ENCODE measurements at places on chromosomes 5 and 9. TPM values are rescaled to one million over a fixed set of nuclear protein-coding genes. Genes with fewer than 3 reads are reported as not detected.

SPAG8 gene
- total RNA-seq: 2.4 TPM

SLC34A3 gene
- not detected for total RNA-seq

DNA sequence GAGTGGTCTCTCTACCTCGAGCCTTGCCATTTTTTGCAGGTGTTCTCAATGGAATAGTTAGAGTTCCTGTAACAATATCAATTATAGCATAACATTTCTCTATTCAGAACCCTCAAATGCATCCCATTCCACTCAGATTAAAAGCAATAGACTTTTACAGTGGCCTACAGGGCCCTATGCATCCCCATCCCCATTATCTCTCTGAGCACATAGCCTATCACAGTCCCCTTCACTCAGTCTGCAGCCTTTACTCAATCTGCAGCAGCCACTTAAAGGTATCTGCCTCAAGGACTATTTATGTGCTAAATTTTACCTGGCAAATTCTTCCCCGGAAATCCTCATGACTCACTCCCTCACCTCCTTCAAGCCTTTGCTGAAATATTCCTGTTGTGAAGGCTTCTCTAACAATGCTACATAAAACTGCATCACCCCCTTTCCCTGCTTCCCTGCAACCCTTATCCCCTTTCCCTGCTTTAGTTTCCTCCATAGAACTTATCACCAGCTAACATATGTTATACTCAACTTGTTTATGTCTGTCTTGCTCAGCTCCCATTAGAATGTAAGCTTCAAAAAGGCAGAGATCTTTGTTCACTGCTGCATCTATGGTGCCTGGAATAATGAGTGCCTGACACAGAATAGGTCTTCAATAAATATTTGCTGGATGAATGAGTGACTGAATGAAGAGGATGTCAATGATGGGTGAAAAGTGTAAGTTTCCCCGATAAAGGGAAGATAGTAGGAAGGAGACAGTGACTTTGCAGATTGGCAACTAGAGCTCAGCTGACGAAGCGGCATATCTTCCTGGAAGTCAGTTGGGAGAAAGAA, 54.1 kb upstream of the ZNF366 start:
- DNase-seq: no peak

- DNase-seq: no peak
These were observed 206.1 kb upstream of the ZNF608 start for GRCh38 chr5:124952566-124952965.

CCDC112 gene
- total RNA-seq: 3.7 TPM

- DNase-seq: no peak
These were observed 4.1 kb downstream of the CDK7 start for GRCh38 chr5:69238760-69239251.

DNA sequence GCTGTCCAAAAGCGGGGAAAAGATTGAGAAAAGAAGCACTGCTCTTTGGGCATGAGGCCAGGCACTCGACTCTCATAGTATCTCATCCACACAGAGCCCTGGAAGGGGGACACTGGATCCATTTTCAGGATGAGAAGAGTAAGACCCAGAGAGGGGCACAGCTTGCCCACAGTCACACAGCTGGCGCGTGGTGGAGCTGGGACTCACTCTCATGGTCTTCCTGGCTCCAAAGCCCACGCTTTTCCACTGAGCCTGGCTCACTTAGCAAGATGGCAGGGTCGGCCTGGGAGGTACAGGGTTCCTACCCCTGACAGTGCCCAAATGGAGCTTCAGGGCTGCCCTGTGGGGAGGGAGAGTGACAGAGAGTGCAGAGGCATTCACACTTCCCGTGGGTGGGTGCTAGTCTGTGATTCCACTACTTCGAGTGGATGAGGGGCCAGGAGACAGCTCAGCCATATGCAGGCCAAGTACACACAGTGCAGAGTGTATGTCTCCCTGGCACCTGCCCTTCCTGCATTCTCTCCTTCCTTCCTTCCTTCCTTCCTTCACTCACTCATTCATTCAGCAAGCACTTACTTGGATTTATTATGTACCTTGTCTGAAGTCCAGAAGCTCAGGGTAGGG, 18.3 kb upstream of the IGFBPL1 start:
- DNase-seq: no peak

- DNase-seq: no peak
These were observed 1.6 kb downstream of the UIMC1 start for GRCh38 chr5:177004961-177005360.

FBN2 gene
- total RNA-seq: 0.70 TPM

DNA sequence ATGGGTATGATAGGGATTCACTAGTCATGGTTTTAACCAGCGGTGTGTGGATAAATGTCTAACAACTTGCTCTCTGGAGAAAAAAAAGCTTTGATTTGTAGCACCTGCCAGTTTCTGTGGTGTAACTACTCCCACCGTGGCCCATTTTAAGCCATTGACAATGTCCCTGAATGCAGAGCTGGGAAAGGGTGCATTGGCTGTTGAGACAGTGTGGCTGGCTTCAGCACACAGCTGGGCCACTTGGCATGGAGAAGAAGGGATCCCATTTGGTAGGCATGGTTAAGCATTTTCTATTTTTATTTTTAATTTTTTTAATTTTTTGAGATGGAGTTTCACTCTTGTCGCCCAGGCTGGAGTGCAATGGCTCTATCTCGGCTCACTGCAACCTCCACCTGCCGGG, 31.5 kb upstream of the SYNPO start:
- DNase-seq: no peak

PTPRD gene
- 0.05 TPM for total RNA-seq

PCDHB2 gene
- total RNA-seq: not detected

GRCh38 chr5:146185161-146185560, 2.7 kb upstream of the LARS1 start:
- DNase-seq: no peak

GRCh38 chr9:124754289-124754688, 16.8 kb downstream of the NR6A1 start:
- DNase-seq: no peak

PCDHB14 gene
- total RNA-seq: not detected

GRCh38 chr5:75993643-75994520, 89.3 kb upstream of the SV2C start:
- no peak for DNase-seq

SH2D3C gene
- total RNA-seq: 56.6 TPM

DNA sequence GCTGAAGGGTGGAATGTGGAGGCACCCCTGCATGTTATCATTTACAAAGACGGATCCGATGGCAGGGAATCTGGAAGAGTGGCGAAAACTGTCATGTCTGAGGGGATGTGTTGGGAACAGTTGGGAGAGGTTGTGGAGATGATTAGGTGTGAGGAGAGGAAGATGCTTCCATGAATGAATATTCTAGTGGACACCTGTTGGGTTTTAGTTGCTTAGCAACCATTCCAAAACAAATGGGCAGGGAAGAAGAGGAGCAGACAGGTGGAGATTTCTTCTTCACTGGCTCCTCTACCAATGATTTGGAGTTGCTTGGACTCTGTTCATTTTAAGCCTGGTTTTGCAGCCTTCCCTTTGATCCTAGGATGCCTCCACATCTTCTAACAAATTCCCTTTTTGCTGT, 465.3 kb upstream of the CLINT1 start:
- DNase-seq: no peak

PCDHB6 gene
- total RNA-seq: not detected

GRCh38 chr5:28576022-28576421, 1537.6 kb upstream of the CDH9 start:
- no peak for DNase-seq
